ENCODE measurements at places on chromosomes 2 and 18.

DNA sequence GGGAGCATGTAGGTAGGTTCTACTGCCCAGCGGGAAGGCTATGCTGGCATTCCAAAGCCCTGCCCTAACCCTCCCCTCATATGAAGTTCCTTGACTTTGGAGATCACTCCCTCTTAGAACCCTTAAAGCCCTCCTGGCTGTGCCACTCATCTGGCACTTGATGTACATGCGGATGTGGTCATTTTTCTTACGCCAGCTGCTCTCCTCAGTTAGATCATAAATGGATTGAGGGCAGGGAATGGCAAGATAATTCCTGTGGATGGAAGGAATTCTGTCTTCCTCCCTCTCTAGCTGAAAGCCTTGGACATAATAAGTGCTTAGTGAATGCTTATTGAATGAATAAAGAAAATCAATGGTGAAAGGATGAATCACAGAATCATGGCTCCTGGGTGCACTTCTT is 51.6 kb downstream of the SLC4A3 start:
- DNase-seq = no peak

DNA sequence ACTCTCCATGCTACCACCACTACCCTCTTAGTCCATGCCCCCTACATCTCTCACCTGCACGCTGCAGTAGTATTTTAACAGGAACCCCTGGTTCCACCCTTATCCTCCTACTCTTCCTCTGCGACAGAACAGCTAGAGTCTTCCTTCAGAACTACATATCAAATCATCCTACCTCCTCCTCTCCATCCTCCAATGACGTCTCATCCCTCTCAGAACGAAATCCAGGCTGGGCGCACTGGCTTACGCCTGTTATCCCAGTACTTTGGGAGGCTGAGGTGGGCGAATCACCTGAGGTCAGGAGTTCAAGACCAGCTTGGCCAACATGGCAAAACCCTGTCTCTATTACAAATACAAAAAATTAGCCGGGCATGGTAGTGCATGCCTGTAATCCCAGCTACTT is 10.3 kb upstream of the KIF3C start:
- no peak for DNase-seq

DNA sequence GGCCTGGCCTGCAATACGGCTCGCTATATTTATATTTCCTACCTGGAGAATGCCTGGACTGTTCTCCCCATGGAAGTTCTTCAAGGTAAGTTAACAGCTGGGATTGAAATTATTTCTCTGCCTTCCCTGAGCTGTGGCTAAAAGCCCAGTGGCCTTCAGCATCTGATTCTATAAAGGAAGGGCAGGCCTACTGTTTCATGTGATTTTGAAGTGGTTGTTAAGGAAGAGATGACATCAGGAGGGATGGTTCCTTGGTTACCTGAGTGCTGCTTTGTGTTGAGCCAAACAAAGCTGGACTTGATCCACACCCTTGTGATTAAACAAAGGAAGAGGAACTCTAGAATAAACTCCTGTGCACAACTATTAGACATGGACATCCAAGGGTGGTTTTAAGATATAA is 61.6 kb downstream of the MFSD6 start:
- DNase-seq = no peak

- no peak for DNase-seq
These were observed 28.9 kb upstream of the GAREM2 start for GRCh38 chr2:26144031-26144430.

All from T-helper 1 cell (primary cell).